Erythroblast (primary cell): ENCODE measurements at places on chromosomes 7 and 10.
A peak's percentile ranks its signal among the peaks of the same experiment; 100 is the strongest.

DNA sequence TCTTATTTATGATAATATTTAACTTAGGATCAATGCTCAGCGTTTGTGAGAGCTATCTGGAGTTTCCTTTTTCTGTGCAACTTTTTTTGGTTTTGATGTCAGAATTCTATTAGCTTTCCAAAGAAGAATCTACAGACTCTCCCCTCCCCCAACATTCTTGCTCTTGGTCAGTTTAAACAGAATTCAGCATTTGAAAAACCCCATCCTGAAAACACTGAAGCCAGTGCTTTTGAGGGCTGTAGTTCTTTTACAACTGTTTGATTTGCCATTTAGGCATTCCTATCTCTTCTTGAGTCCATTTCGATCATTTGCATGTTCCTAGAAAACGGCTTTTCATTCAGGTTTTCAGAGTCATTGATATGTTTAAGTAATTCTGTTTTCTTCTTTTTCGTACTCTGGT, 15.6 kb upstream of the CXCL12 start:
- no peak for DNase-seq

- no peak for DNase-seq
Measured at GRCh38 chr10:124351481-124352220, 67.1 kb downstream of the OAT start.

DNA sequence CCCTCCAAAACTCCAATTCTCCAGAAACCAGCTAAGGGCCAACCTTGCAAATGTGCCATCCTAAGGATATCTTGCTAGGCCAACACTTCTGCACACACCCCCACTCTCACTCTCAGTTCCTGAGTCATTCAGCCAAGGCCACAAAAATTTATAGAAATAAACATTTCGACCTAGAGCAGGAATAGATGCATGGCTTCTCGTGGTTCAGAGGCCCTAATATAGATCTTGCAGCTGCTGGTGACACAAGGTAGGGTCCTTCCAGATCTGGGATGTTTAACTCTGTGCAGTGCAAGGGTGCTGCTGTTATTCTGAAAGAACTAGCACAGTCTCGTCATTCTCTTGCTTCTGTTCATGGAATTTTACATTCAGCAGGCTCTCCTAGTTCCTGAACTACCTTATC, 369.3 kb downstream of the CALN1 start:
- no peak for DNase-seq

GRCh38 chr7:151631570-151631952, 111.9 kb upstream of the RHEB start:
- peak; percentile 35 for DNase-seq

DNA sequence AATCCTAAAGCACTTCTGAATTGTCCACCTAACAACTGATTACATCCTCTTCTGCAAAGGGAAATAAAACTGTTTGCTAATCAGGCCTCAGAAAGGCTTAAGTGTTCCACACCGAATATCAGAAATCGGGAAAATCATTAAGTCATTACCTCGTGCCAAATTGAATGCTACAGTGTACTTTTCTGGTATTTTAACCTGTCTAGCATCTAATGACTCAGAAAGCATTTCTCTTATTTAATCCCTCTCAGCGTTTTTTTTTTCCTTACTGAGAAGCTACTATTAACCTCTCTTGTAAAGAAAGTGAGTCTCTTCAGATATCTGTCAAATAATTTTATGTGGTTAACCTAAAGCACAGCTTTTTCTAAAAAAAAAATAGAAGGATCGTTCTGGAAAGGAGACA, 28.6 kb downstream of the VIM start:
- DNase-seq = no peak

DNA sequence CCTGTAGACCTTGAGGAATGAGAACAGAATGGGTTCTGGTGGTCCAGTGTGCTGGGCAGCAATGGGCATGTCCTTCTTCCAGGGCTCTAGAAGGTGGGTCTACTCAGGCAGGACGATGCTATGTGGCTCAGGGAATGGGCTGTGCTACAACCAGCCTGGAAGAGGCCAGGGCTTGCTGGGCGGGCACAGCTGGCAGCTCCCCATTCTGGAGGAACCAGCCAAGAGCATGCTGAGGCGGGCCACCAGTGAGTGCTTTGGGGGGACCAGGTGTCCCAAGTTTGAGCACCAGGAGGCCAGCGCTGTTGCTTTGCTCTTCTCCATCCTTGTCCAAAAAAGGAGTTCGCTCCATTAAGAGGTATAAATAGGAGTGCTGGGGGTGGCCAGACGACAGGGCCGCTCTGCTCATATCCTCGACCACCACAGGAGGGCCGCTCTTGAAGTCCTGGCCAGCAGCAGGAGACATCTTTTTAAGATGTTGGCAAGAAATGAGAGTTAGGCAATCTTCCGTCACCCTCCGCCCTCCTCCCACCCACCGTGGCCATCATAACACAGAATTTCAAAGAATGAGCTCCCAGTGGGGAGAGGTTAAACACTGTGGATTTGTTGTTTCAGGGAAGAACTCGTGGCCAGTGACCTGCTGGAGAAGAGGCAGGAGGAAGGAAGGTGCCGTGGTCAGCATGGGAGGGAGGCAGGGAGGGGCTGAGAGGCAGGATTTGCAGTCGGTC, 141.3 kb downstream of the GRK5 start:
- DNase-seq = no peak

DNA sequence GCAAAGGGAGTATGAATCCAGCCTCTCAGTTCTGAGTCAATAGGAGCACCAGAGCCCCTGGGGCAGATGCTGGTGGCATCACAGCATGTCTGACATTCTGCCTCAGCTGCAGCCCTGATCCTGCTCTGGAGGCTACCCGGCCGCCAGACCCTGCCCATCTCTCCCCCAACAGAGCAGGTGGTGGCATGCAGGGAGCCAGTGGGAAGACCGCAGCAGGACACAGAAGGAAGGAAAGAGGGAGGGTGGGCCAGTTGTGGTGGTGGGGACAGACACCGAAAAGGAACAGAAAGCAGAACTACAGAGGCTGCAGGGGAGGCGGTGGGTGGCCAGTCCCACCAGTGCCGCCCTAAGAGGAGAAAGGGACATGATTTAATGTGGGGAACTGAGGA, 35.3 kb downstream of the BLNK start:
- no peak for DNase-seq

- DNase-seq = no peak
Measured at GRCh38 chr10:122510326-122510725, 49.0 kb downstream of the HTRA1 start.

- no peak for DNase-seq
Measured at GRCh38 chr10:1268831-1269230, 212.6 kb downstream of the WDR37 start.

DNA sequence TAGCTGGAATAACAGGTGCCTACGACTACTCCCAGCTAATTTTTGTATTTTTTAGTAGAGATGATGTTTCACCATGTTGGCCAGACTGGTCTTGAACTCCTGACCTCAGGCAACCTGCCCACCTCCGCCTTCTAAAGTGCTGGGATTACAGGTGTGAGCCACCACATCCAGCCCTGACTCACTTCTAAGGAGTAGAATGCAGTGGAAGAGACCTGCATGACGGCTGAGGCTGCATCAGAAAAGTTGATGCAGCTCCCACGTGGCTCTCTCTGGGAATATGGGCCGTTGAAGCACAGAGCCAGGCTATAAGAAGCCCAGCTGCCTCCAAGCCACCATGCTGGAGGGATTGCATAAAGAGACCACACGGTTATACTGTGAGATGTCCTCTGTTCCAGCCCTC, 21.6 kb upstream of the ASL start:
- DNase-seq = no peak
